Urinary bladder (tissue), 4 donors: ENCODE measurements at places on chromosomes 16 and 17.

DNA sequence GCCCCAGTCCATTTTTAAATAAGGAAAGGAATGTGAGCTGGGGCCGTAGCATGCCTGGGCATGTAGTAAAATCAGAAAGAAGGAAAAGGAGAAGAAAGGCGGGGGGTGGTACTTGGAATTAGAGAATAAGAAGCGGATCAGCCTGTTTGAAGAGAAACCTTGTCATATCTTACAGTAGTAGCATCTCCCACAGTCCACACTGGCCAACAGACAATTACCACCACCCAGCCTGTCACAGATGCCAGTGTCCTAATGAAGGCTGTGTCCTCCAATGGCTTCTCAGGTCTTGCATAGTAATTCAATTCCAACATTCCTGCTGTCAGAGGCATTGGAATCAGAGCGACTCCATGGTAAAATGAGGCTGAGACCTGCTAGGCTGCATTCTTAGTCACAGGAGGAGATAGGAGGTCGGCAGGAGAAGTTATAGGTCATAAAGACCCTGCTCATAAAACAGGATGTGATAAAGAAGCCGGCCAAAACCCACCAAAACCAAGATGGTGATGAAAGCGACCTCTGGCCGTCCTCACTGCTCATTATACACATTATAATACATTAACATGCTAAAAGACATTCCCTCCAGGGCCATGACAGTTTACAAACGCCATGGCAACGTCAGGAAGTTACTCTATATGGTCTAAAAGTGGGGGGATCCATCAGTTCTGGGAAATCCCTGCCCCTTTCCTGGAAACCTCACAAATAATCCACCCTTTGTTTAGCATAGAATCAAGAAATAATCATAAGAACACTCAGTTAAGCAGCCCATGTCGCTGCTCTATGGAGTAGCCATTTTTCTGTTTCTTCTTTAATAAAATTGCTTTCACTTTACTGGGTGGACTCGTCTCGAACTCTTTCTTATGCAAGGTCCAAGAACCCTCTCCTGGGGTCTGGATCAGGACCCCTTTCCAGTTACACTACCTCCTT is 9.6 kb upstream of the AKAP10 start:
- no peak for DNase-seq

GRCh38 chr16:11640987-11641817 is 27.1 kb upstream of the SNN start:
- DNase-seq = no peak

- DNase-seq = no peak
Observed at GRCh38 chr17:56947741-56948140, 13.1 kb downstream of the COIL start.

DNA sequence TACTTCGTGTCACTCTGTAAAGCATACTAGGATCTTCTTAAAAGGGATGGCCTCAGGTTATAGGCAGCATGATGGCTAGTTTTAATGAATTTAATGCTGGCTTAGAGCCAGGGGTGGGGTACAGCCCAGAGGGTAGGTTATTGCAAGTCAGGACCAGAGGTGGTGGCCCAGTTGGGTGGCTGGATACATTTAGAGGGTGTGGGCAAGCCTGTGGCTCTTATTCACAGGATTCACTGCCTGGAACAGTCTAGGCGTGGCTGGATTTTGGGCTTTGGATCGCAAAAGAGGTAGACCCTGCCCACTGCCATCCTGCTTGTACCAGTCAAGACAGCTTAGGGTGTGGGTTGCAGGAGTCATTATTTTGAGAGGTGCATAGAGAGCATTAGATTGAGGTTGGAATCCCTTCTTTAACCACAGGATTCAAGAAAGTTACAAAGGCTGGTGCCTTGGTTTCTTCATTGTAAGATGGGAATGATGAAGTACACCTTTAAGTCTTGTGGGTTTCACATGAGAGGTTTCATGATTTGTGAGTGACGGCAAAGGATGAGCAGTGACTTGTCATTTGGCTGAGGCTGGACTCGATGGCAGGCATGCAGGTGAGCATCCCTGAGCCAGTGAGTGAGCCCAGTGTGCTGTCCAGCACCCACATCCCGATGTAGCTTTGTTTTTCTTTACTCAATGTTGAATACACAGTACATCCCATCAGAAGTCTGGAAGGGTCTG is 85.2 kb downstream of the KSR1 start:
- no peak for DNase-seq

- DNase-seq = no peak
Observed at GRCh38 chr17:7174603-7175326, 4.4 kb downstream of the ASGR1 start.

DNA sequence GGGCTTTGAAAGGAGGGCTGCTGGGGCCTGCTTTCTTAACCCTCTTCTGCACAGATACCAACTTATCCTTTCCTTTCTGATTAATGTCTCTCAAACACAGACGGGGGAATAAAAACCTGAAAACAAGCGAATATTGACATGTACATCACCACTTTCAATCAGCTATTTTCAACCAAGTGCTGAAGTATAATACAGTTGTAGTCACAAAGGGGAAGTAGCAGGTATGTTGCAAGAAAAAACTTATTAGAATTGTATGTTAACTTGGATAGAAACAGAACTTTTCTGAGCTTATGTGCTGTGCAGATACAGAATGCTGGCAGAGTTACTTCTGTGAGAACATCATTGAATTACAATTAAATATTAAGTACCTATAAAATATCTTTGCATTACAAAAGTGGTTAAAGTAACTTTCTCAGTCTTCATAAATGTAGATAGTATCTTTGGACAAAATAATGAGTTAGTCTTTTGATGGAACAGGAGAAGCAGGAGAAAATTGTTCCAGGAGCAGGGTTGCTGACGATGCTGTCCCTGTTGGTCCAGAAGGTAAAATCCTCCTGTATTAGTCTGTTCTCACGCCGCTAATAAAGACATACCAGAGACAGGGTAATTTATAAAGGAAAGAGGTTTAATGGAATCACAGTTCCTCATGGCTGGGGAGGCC is 59.5 kb downstream of the RPTOR start:
- no peak for DNase-seq

DNA sequence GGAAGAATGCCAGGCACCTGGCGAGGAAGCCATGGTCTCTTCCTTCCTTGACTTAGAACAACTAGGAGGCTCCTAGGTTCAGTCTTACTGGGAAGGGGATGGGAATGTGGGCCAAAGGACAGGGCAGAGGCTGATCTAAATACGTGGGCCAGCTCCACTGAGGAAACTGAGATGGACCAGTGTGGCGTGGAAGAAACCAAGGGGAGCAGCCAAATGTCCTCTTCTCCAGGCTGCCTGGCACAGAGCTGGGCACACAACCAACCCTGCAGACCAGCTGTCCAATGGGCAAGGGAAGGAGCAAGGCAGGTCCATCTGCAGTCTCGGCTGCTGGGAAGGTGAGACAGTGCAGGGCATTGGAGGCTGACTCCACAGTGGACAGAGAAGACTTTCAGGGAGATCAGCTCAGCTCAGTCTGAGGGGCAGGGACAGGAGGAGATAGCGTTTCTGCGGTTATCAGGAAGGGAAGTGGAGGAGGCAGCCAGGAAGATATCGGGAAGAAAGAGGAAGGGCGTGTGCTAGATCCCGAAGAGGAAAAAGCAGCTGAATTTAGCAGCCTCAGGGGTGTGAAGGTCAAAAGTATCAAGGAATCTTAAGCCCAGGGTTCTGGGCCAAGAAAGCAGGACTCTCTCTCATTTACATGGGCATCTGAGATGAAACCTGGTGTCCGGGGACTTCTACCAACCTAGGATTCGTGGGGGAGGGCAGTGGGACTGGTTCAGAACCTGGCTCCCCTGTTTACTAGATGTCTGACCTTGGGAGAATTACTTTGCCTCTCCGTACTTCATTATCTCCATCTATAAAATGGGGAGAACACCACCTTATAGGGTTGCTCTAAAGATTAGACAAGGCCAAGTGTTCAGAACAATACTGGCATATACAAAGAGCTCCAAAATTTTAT is 1.8 kb downstream of the KIFC3 start:
- DNase-seq = no peak

GRCh38 chr16:53083119-53083518 is 28.3 kb downstream of the CHD9 start:
- no peak for DNase-seq

- no peak for DNase-seq
Observed at GRCh38 chr16:14476183-14476582, 153.9 kb downstream of the PARN start.
